ENCODE measurements at places on chromosomes 2 and 18.

DNA sequence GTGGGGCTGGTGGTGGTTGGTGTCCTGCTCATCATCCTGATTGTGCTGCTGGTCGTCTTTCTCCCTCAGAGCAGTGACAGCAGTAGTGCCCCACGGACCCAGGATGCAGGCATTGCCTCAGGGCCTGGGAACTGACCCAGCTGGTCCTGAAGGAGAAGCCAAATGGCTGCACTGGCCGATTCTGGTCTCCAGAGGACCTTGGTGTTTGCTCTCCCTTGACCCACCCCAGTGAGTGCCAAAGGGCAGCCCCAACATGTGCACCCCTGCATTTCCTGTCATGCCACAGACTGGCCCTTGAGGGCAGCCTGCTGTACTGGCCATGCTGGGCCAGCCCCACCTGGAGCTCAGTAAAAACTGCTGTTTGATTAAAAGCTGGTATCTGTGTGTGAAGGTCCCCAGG, 2.5 kb upstream of the RNF181 start:
- no peak for DNase-seq

GRCh38 chr2:58721912-58722591, 480.9 kb upstream of the FANCL start:
- no peak for DNase-seq

- no peak for DNase-seq
These were observed 36.5 kb downstream of the SLC25A52 start for GRCh38 chr18:31723990-31724711.

DNA sequence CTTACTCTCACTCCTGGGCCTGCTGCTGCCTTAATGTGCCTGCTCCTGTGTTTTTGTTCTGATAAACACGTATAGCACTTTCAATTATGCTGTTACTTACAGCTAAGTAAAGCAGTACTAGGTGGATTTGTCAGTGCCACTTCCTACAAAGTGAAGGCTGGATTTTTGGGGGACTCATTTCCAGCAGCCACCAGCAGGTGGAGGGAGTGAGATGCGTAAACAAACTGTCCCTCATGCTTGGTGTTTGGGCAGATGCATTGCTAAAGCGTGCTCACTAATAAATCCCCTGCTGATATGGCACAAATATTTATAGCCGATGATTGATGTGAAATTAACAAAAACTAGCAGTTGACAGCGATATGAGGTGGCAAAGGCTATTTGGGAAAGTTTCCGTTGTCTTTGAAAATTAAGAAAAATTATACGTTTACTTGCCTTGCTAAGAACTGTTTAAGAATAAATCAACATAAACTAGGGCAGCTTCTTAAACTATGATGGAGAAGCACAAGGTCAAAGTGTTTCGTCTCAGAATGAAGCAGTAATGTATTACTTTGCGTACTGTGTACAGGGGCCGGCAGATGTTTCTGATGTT, 101.7 kb downstream of the AGAP1 start:
- peak; percentile 11 for DNase-seq

GRCh38 chr2:29114946-29115609, at the start of gene CLIP4:
CLIP4 (plus strand) TSS chr2:29115415; CDS start chr2:29121389, 5,974 bp downstream.
- DNase-seq: peak; percentile 76

All from CD4-positive, alpha-beta T cell treated with Interleukin-17A for 4 hours (primary cell).